ENCODE measurements at places on chromosomes 13 and 19.

- no peak for DNase-seq
Observed at GRCh38 chr19:33132425-33132824, 511 bp downstream of the WDR88 start.

- DNase-seq, result no peak
Observed at GRCh38 chr13:29924482-29925350, 74.3 kb upstream of the UBL3 start.

DNA sequence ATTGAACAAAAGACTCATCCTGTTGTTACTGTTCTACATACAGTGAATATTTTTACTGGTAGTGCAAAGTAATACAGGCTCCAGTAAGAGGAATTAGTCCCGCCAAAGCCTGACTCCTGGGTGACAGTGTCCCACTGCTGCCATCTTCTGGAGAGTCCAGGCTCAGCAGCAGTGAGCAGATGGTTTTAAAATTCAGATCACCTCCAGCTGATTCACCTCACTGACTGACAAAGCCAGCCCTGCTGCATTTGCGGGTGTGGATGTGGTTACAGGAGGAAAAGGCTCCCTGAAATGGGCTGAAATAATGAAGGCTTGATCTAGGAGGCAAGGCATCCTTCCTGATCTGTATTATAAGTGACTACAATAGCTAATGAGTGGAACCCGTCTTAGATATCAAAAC, 18.3 kb downstream of the PABPC3 start:
- peak; percentile 26 for DNase-seq

DNA sequence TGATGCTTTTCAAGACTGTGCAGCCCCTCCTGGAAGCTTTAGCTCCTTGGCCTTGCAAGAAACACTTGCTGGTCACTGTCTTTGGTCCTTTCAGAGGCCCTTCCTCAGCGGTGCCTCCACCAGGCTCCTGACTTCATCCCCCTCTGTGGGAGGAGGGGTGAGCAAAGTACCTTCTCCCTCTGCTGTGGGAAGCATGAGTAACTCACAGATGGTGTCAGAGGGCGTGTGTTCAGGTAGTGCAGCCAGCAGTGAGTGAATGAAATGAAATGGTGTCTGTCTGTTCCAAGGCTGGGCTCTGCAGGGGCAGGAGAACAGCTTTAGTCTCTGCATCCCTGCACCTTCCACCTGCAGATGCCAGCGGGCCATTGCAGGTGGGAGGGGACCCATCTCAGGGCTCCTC, 102.9 kb downstream of the SHISA2 start:
- DNase-seq, result no peak
